ENCODE measurements at places on chromosomes 5 and 9.

DNA sequence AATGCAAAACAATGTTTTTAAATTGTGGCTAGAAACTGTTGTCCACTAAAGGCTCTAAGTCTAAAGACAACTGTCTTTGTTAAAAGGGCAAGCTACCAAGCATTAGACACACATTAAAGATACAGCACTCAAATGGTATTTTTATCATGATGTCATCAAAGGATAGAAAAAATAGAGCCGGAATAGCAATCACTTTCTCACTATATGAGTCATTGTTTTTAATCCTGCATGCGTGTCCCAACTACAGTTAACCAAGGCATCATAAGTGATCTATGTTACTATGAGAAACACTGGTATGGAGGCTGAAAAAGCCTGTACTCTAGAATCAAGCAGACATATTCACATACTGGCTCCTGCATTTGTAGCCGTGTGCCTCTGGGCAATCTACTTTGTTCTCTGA is 1.9 kb upstream of the PJA2 start:
- DNase-seq = no peak

DNA sequence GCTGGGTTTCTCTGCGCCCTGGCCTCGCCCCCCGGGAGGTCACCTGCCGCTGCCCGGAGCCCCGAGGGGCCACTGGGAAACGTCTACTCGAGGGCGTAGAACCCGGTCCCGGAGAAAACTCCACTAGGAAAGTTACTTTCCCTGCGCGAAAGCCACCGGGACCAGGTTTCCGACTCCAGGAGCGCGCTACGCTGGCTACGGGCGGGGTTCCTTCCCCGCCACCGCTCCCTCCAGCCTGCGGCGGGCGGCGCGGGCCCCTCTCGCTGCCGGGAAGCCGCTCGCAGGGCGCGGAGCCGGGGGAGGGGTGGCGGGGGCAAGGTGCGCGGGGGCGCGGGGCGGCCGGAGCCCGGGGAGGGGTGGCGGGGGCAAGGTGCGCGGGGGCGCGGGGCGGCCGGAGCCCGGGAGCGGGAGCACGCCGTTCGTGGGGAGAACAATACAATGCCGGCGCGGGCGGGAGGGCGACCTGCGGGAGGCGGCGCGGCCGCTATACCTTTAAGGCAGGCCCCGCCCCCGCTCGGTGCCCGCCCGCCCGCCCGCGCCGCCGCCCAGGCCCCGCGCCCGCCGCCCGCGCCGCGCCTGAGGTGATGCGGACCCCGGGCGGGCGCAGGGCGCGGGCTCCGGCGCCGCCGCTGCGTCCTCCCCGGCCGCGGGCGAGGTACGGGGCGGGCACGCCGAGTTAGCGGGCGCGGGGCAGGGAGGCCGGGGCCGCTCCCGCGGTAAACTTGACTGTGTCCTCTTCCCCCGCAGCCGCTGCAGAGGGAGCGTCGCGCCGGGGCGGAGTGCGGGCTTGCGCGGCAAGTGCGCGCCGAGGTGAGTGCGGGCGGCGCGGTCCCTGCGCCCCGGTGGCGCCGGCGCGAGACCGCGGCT is 278.1 kb downstream of the AOPEP start:
- peak; percentile 27 for DNase-seq

DNA sequence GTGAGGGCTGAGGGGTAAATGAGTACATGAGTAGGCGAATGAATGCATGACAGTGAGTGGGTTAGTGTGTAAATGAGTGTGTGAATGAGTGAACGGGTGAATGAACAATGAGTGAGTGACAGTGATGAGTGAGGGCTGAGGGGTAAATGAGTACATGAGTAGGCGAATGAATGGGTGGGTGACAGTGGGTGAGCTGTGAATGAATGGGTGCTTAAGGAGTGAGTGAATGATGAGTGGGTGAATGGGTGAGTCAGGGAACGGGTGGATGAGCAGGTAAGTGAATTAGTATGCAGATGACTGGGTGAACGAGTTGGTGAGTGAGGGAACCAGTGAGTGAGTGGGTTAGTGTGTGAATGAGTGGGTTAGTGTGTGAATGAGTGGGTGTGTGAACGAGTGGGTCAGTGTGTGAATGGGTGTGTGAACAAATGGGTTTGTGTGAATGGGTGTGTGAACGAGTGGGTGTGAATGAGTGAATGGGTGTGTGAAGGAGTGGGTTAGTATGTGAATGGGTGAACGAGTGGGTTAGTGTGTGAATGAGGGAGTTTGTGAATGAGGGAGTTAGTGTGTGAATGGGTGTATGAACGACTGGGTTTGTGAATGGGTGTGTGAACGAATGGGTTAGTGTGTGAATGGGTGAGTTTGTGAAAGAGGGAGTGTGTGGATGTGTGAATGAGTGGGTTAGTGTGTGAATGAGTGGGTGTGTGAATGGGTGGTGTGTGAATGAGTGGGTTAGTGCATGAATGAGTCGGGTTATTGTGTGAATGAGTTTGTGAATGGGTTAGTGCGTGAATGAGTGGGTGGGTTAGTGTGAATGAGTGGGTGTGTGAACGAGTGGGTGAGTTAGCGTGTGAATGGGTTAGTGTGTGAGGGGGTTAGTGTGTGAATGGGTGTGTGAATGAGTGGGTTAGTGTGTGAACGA is 32.9 kb downstream of the NKD2 start:
- DNase-seq = no peak

DNA sequence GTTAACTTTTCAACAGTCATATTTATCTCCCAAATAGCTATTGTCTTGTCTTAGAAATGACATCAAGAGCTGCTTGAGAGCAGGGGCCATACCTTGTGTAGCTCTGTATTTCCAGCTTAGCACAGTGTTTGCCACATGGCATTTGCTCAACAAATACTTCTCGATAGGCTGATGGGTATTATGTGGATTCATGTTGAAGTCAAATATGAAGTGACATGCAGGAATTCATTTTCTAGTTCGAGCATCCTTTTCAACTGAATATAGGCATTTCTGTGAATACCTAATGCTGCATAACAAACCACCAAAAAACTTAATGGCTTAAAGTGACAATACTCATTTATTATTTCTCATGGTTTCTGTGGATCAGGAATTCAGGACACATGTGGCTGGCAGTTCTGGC is 125.6 kb downstream of the TLE1 start:
- no peak for DNase-seq

GRCh38 chr5:180436275-180436674 is 57.9 kb upstream of the CNOT6 start:
- no peak for DNase-seq

GRCh38 chr5:140293091-140293848 is 9.6 kb downstream of the PFDN1 start:
- no peak for DNase-seq

DNA sequence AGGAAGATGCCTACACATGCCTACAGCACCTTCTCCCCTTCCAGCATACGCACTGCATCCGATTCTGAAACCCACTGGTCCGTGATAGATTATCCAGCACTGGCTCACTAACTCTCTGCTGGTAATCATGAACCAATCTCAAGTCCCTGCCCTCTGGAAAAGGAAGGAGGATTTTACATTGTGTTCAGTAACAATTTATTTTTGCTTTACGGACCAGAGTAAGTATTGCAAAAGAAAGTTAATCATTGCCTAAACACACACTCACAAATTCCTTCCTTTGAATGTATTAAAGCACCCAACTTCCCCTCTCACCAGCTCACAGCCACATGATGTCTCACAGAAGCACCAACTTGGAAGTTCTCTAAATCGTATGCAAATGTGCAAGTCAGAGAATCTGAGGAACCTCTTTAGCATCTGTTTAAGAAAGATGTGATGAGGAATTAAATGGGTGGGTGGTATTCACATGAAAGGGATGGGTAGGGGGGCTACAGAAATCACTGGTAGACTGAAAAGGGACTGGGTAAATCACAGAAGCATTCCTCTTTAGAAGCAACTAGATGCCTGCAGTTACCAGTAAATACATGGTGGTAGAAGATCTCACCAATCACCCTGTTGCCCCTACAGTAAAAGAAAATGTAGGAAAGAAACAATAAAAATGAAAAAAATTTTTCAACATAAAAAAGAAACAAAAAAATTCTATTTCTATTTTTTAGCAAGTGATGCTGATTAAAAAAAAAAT is 8.4 kb downstream of the GNAQ start:
- no peak for DNase-seq

DNA sequence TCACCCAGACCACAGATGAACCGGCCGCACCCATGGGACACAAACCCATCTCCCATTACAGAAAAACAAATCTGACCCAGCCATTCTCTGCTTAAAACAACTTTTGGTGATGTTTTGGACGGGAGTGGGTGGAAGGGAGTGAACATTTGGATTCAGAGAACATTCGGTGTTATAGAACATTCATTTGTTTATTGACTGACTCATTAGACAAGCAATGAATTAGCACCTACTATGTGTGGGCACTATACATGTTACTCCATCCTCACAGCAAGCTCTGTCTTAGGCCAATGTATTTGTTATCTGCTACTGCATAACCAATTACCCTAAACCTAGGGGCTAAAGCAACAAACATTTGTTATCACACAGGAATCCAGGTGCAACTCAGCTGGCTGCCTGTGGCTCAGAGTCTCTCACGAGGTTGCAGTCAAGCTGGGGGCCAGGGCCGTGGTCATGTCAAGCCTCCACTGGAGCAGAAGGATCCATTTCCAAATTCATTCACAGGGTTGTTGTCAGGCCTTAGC is 5.1 kb upstream of the ERGIC1 start:
- DNase-seq = no peak

- no peak for DNase-seq
These were observed 4.0 kb downstream of the IL7R start for GRCh38 chr5:35860686-35861085.

GRCh38 chr5:19462019-19462418 is 526.0 kb downstream of the CDH18 start:
- DNase-seq = no peak

- DNase-seq = no peak
These were observed 14.7 kb upstream of the ADAMTS19 start for GRCh38 chr5:129445379-129445778.

- DNase-seq = peak; percentile 71
These were observed 25.3 kb downstream of the DAP start for GRCh38 chr5:10735569-10736276.

- DNase-seq = no peak
These were observed 270.2 kb upstream of the MVB12B start for GRCh38 chr9:126056312-126057021.

- DNase-seq = no peak
These were observed 300.5 kb downstream of the SLCO4C1 start for GRCh38 chr5:101995585-101995984.

DNA sequence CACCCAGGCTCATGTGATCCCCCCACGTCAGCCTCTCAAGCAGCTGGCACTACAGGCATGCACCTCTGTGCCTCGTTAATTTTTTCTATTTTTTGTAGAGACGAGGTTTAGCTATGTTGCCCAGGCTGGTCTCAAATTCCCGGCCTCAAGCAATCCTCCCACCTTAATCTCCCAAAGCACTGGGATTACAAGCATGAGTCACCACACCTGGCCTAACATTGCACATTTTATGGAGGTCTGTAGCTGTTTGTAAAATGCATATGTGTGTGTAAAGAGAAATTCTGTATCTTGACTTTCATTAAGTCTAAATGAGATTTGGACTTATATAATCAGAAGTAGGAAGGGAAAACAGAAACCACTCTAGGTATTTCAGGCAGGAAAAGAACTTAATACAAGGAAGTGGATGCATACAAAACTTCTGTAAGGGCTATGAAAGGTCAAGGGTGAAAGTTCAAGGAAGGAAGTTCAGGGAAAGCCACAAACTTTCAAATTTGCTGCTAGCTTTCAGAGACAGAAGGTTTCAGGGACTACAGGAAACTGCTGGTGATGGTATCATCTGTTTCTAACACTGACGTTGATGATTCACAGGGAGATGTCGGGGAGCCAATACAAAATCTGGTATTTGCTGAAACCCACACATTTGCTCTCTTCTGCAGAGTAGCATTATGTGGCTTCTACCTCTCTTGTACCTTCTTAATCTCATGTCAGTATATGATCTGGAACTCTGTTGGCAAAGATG is 209.4 kb downstream of the PIK3R1 start:
- no peak for DNase-seq

- DNase-seq = no peak
These were observed 16.2 kb downstream of the ARL15 start for GRCh38 chr5:54294097-54294667.

DNA sequence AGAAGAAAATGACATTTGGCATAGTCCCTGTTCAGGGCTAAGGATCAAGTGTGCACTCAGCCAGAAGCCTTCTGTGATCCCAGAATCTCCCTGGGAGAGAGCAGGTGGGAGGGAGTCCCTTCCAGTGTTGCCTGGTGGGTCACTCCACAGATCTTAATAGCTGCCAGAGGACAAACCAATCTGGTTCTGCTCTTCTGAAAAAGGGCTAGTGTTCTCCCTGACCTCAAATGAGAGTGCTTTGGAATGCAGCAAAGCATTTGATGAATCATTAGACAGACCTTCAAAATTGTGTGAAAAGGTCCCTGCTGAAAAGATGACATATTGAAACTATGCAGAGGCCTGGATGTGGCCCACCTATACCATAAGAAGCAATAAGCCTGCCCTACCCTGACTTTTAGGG is 339.7 kb downstream of the TMEM232 start:
- DNase-seq = no peak
